ENCODE measurements at places on chromosomes 2 and 18.

- DNase-seq, result no peak
These were observed 121.6 kb downstream of the ARL4C start for GRCh38 chr2:234375176-234375880.

DNA sequence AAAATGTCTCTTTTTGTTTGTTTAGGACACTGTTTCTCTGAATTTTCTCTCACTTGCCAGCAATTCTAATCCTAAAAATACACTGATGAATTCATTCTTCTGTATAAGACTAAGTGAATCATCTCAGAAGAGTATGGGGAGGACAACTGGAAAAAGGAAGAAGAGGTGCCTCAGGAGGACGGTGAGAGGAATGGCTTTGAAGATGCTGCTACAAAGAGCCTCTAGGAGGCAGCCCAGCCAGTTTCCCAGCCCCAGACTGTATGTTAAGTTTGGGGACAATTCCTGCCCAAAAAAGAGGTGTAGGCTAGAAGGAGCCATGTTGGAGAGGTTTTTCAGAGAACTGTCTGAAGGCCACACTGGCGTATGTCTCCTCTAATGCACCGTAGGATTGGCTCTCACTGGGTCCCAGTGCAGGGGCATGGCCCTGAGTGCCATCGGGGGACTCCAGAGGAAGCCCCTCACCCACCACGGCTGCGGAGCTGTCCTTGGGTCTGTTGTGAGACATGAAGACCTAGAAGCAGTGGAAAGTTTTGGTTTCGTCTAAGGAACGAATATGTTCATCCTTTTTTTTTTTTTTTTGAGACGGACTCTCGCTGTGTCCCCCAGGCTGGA, 3.1 kb upstream of the SDC1 start:
- DNase-seq, result no peak

DNA sequence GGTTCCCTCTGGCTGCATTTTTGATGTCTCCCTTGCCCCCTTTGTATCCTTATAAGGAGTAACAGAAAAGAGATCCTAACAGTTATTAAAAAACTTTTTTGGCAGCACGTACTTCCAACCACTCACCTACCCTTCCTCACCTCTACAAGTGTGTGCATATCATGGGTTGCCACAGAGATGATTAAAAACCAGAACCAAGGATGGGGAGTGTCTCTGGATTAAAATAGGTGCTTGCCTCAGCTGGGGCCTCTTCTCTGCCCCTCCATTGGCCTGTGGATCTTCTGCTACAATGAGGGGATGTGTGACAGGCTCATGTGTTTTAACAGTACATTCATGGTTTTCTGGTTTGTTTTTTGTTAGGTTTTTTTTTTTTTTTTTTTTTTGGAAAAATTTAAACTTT, 160.8 kb downstream of the FHOD3 start:
- no peak for DNase-seq

- no peak for DNase-seq
These were observed 40.0 kb downstream of the FAM228A start for GRCh38 chr2:24214880-24215279.

GRCh38 chr18:62863579-62864001, 148.2 kb downstream of the PHLPP1 start:
- DNase-seq, result no peak

GRCh38 chr18:22606563-22607283, 189.0 kb upstream of the CTAGE1 start:
- DNase-seq, result no peak

GRCh38 chr2:392181-392925, 104.5 kb upstream of the ALKAL2 start:
- no peak for DNase-seq

DNA sequence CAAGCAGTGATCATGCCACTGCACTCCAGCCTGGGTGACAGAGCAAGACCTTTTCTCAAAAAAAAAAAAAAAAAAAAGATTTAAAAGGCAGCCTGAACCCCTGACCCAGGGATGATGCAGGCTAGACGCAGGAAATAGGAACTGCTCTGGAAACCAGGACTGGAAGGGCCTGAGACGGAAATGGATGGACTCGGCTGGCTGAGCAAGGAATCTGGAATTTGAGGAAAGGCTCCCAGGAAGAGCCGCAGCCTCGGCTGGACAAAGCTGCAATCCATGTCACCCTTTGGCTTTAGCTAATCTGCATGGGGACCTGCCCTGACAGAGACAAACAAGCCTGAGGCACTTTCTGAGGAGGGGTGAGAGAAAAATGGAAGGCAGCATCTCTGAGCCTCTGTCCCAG, 55.0 kb upstream of the DAPL1 start:
- DNase-seq, result no peak

- DNase-seq, result no peak
These were observed 120.1 kb downstream of the NCKAP5 start for GRCh38 chr2:133448195-133448594.

- DNase-seq, result no peak
These were observed 89.1 kb downstream of the AFF3 start for GRCh38 chr2:100053087-100053885.

- no peak for DNase-seq
These were observed 945.8 kb upstream of the CRIM1 start for GRCh38 chr2:35409762-35410161.

- DNase-seq, result no peak
These were observed 56.9 kb upstream of the TMEM178A start for GRCh38 chr2:39608686-39609441.

GRCh38 chr2:43023791-43024514, 202.5 kb downstream of the ZFP36L2 start:
- DNase-seq, result no peak

- no peak for DNase-seq
These were observed 26.9 kb downstream of the SNORC start for GRCh38 chr2:232896720-232897597.

DNA sequence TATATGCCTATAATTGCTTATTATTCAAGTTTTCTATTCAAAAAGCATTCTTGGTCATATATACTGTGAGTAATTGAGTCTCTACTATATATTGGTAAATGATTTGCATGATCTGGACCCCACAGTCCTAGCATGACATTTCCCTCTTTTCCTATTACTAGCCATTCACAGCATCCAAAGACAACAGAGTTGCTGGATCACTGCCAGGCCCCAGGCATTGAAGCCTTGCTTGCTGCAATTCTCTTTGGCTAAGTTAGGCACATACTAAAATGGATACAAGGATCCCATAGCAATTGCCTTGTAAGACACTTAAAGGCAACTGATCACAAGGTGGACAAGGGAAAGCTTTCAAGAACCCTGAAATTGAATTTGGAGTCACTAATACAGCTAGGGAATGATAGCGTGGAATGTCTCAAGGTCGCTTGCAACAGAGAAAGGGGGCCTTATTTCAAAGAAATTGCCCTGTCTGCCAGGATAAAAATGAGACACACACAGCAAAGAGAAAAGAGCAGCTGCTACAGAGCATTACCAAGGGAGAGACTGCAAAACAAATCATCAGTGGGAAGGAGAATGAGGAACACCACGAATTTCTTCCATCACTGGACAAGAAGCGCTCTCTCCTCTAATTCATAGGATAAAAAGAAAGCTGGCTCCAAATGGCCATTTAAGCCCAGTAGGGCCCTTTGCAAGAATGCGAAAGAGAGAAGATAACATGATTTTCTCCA, 77.1 kb upstream of the EPHA4 start:
- DNase-seq, result no peak

DNA sequence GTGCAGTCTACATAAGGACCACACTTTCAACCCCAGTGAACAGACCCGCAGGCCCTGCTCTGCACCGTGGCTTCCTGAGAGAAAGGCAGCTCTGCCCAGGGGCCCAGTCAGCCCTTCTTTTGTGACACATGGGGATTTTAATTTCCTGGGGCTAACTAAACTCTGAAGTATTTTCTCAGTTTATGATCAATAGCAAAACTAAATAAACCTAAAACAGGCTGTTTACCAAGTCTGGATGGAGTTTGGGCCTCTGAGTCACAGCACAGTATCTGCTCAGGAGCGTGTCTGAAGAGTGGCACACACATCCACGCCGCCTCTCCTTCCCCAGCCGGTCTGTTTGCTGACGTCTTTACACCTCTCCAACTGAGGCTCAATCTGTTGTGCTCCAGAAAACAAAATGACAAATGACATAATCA, 72.3 kb downstream of the LDLRAD4 start:
- no peak for DNase-seq

DNA sequence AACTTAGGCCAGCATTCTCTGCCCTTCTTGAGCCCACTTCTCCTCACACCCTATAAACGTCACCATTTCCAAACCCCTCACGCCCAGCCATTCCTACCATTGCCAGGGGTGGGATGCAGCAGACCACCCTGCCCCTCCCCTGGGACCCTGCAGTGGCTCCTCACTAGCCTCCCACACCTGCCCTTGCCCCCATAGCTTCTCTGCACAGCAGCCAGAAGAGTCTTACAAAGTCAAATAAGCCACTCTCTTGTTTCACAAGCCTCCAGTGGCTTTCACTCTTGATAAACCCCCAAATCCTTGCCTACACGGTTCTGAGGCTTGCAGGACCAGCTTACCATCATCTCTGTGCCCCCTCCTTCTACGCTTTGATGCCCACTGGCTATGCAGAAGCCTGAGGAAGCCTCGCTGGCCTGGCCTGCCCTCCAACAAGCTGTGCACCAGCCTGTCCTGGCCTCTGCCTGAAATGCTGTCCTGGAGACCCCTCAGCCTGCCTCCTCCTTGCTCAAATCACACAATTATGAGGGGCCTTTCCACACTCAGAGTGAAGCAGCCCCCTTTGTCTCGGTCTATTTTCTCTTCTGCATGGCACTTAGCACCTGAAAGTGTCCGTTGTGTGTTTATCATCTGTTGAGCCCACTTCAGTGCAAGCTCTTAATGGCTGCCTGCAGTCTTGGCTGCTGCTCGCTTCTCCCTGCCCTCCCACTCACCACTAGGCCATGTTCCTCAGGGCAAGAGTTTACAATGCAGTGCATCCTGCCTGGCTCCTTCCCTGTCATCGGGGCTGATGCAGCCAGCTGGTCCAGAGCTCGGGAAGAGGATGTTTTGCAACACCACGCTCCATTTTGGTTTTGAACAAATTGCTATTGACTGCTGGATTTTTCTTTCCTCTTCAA, 82.6 kb upstream of the RGPD5 start:
- DNase-seq, result no peak

DNA sequence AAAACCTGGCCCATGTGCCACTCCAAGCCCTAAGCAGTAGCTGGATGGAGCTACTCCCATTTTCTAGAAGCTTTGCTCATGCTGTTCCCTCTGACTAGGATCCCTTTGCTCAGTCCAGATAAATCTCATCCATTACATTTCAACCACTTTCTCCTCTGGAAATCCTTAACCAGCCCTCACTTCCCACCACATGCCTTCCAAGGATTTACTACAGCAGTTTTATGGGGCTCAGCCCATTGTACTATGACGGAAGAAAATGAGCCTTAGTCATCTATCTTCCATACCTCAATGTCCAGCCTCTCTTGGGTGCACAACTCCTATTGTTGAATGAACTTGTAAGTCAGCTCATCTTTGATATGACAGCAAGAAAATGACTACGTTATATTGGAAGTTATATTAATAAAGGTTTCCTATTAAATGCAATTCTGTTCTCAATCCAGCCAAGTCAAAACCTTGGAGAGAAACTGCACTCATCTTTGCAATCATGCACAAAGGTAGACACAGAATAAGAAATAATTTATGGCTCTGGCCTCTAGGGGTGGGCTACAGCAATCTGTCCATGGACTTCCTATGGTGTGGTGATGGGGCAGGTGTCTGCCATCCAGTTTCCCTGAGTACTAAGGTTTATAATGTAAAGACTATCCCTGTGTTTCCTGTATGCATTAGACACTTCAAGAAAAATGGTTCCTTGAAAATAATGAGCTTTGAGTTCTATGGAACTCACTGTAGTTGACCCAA, 3.4 kb downstream of the B4GALT6 start:
- DNase-seq, result no peak

GRCh38 chr2:149715005-149715592, 127.5 kb upstream of the MMADHC start:
- DNase-seq, result peak; percentile 18

DNA sequence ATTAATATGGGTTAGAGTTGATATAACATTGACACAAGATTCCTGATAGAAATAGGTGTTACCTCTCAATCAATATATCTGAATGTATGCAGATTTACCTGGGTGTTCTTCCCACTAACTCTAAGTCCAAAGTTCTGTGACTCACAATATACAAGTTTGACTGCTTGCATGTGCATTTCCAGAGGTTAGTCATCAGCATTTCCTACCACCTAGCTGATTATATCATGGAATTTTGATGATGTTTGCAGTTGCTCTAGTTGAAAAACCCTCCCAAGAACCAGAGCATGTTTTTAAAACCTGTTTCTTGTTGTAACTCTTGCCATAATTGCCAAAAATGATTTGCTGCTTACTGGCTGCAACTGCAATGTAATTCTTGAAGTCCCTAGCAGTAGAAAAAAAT, 15.0 kb upstream of the DSG1 start:
- no peak for DNase-seq

DNA sequence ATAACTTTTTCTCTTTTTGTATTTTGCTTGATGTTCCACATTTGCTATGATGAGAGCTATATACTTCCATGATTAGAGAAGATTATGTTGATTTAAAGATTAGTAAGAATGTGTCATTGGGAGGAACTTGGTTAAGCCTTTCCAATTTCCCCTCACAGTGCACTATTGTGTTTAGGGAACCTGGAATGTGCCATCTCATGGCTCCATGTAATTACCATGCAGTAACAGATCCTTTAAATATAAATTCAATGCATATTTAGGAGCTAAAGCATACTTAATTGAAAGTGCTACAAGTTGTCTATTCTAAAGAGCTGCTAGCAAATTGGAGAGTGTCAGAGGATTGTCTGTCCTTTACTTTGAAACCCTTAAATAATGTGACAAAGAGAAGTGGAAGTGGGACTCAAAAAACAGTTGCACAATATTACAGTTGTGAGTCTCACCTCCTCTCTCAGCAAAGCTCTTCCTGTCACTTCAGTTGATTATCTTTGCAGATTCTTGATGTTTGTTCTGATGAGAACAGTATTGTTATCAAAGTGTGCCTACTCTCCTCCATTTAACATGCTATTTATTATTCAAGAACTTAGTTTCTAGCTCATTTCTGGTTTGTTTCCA, 1162.7 kb upstream of the ZEB2 start:
- DNase-seq, result no peak

- no peak for DNase-seq
These were observed 134.7 kb downstream of the NCOA1 start for GRCh38 chr2:24625728-24626127.

- DNase-seq, result no peak
These were observed 45.8 kb upstream of the FLACC1 start for GRCh38 chr2:201402651-201403562.

DNA sequence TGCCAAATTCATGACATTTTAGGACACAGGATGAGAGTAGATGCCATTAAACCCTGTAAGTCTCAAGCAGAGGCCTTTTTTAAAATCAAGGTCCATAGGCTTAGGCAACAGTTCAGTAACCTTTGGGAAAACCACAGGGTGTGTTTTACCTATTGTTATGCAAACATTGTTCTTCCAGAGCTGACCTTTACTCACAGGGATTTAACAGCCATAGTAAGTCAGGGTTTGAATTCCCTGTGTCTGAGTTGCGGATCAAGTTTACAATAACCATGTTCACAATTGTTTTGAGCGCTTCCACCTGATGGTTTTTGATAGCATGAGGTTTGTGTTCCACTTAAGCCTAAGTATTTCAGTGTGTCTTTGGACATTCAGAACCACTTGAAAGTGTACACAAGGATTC, 160.1 kb upstream of the BOD1L2 start:
- DNase-seq, result no peak

GRCh38 chr2:240798327-240798905, 21.6 kb downstream of the KIF1A start:
- DNase-seq, result no peak

GRCh38 chr2:178117725-178118124, 5.5 kb downstream of the RBM45 start:
- no peak for DNase-seq

Measured in HTR-8/SVneo (cell line).